ENCODE measurements at places on chromosomes 7 and 10.

DNA sequence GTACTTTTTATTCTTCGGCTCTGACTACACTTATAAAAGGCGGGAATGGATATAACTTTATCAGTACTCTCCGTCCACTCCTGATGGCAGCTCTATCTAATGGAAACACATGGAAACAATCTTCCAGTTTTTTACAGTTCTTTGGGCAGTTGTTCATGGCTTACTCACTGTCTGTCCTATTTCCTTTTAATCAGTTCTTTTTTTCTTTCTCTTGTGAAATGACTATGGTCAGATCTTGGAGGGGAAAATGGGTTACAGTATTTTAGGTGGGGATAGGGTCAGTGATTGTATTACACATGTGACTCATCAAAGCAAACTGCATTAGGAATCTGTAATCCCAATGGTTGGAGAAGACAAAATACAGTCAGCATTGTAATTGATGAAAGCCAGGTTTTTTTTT is 112.4 kb downstream of the BICC1 start:
- DNase-seq: no peak

- DNase-seq: no peak
These were observed 151.5 kb upstream of the FAM3C start for GRCh38 chr7:121547544-121548092.

GRCh38 chr10:130661419-130661818 is 525.2 kb downstream of the GLRX3 start:
- no peak for DNase-seq

GRCh38 chr10:88038268-88038667 is 174.8 kb downstream of the PTEN start:
- no peak for DNase-seq

- no peak for DNase-seq
These were observed 87.1 kb downstream of the CYP26A1 start for GRCh38 chr10:93160829-93161228.

DNA sequence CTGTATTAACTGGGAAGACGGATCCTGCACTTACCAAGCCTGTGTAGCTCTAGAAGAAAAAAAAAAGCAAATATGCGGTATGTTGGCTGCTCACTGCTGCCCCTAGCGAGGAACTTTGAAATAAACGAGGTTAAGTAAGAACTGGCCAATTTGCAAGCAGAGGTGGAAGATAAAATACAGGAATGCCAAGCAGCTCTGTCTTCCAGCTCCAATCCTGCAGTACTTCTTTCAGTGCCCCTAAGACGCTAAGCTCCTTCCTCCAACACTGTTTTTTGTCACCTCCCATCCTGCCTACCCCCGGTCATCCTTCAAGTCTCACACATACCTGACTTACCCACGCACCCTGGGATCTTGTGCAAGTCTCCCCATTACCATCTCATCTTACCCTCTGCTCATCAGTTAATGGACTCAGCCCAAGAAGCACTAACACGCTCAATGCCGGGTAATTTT is 809 bp downstream of the C10orf143 start:
- peak; percentile 42 for DNase-seq

DNA sequence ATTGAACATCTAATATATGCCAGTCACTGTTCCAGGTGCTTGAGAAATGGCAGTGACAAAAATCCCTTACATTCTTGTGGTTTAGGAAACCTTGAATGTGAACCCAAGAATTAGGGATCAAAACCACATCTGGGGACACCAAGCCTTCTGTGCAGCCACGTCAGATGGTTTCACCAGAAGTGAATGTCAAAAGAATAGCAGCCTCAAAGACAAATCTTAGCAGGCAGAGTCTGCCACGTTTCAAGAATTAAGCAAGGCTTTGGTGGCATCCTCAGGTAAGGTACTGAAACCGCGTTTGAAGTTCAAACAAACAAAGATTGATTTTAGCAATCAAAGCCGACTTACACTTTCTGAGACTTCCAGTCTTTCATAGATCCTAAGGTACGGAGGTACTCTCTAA is 225.5 kb upstream of the GNAI1 start:
- no peak for DNase-seq

- DNase-seq: no peak
These were observed 66.5 kb downstream of the RBM20 start for GRCh38 chr10:110710621-110711020.

DNA sequence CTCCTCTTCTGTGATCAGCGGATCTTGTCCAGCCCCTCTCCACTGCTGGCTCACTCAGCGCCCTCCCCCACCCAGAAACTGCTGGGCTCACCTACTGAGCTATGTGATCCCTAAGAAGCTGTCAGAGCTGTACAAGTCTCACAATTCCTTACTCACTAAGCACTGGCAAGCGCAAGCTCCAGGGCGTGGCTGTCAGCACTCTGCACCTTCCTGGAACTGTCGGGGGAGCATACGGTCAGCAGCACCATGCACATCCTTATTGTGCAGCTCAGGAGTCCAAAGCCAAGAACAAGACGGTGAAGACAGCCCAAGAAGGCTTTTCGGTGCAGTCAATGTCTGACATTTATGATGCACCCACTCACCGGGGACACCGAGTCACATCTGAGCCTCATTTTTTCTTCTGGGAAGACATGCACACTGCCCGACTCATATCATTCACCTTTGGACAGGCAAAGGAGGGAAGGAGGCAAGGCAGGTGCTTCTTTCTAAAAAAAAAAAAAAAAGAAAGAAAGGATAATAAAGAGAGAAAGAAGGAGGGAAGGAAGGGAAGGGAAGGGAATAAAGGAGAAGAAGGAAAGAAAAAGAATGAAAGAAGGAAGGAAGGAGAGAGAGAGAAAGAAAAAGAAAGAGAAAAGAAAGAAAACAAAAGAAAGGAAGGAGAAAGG is 56.3 kb downstream of the ASB13 start:
- no peak for DNase-seq

DNA sequence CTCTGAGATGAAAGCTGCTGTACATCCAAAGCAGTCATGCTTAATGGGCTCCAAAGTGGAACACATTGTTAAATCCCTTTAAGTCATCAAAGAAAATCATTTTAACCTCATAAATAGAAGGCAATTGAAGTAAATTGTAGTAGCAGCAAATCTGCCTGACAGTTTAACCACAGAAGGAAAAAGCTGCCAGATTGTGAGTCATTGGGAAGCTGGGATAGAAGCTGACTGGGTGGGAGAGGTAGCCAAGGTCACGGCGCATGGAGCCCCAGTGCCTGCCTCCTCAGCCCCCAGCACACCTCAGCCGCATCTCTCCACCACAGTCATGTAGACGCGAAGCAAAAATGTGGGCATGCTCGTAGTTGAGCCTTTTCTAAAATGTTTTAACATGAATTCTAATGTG is 44.0 kb downstream of the TARP start:
- no peak for DNase-seq

DNA sequence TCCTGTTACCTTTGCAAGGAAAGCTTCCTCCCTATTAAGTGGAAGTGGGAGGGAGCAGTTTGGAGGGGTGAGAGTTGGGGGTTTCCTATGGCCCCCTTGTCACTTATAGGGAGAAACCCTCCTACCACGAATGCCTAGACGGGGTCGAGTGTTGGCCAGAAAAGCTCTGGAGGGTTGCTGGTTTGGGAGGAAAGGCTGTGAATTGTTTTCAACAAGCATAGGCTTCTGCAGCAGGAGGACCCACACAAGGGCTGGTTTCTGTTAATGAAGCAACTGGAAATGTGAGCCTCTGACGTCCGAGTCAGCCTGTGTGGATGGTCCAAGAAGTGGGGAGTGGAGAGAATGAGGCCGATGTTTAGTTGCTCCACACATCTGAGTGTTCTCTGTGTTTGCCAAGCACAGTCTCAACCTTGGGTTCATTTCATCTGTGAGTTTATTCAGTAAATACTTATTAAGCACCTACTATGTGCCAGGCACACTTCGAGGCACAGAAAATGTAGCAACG is 37.3 kb upstream of the LEP start:
- no peak for DNase-seq

DNA sequence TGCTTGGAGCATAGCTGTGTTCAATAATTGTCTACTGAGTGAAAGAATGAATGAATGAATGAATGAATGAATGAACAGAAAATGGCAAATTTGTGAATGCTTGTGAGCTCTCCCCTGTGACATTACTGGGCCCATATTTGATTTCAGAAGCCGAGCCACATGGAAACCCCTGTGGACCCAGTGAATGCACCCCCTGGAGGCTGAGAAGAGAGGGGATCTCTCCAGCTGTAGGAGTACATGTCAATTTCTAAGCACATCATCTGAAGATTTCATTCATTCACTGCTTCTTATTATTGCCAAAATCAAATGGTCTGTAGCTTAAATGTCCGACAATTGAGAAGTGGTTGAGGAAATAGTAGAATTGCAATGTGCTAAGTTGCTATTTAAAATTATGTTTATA is 58.3 kb upstream of the DOCK1 start:
- no peak for DNase-seq

DNA sequence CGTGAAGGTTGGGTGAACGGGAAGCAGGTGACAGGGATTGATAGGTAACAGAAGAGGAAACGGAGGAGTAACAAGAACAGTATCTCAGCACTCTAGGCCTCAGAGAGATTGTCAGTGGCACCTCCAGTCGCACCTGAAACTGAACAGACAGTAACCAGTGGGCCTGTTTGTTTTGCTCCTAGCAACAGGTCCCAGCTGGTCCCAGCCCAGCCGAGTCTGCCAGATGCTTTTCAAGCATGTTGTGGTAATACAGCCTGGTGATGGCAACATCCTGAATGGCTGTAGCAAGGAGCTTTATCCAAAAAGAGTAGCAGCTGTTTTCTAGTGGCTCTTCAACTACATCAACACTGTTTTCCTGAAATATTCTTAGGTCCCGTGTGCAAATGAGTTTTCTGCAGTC is 4.7 kb downstream of the CACNB2 start:
- no peak for DNase-seq

GRCh38 chr10:88883448-88883809 is 3.4 kb downstream of the STAMBPL1 start:
- no peak for DNase-seq

GRCh38 chr10:73889014-73889413 is 14.7 kb upstream of the CAMK2G start:
- no peak for DNase-seq

DNA sequence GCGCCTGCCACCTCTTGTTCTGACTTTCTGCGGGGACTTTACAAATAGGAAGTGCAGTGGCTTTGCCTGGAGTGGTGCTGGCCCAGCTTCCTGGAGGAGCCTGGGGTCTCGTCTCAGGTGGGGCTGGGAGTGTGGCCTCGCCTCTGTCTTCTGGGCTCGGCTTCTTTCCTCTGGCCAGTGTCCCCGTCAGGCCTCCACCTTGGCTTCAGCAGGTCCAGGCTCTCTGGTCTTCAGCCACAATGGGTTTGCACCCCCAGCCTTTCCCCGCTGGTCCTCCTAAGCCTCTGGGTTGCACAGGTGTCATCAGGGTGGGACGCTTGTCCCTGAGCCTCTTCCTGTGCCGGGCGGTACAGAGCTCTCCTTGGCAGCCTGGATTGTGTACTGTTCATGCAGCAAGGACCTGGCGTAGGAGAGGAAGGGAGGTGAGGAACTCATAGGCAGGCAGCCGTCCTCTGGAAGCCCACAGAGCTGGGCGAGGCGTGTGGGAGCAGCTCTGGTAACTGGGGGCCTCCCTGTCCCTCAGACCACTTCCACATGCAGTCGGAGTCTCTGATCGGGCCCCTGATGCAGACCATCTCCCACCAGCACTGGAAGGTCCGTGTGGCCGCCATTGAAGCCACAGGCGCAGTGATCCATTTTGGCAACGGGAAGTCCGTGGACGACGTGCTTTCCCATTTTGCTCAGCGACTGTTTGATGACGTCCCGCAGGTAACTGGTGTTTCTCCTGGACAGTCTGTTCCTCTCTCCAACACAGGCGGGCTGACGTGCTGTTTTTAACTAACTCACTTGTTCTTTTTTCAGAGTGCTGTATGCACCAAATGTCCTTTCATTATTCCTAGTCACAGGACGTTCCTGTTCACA is 2.3 kb upstream of the PRKAR1B start:
- DNase-seq: no peak

GRCh38 chr10:113356794-113357680 is 195.8 kb upstream of the HABP2 start:
- no peak for DNase-seq

DNA sequence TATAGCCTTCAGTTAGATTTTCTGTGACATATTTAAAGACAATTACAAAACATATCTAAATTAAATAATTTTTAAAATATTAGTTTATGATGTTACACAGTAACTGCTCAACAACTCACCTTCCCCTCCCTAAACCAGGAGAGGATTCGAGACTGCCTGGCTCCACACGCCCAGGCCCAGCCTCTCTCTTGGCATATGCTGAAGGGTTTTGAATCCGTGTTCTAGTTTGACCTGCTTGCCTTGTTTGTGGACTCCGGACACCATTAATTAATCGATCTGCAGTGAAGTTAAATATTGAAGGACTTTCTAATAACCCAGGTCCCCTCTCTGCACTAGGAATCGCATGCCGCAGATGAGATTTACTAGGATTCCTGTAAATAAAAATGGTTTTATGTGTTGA is 106.6 kb downstream of the LARP4B start:
- no peak for DNase-seq

- no peak for DNase-seq
These were observed 74.5 kb downstream of the DNAJC1 start for GRCh38 chr10:21929070-21929469.

DNA sequence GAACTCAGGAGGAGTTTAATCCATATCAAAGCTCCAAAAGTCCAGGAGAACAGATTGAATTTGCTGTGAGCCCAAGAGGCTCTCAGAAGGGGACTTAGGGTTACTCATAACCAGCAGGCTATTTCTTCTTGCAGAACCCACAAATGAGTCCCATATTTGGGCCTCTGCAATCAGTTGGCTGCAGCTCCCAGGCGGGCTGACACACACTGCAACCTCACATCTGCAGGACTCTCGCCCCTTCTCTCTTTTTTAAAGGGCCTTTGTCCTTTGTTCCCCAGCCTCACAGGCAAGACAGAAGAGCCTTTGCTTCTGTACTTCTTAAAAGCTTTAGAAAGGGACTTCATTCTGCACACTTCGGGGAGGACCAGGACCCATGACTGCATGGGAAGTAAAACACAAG is 26.7 kb downstream of the CREB3L2 start:
- DNase-seq: no peak

- no peak for DNase-seq
These were observed 110.4 kb downstream of the TCF7L2 start for GRCh38 chr10:113060201-113061053.
